H9 (cell line): ENCODE measurements at places on chromosomes 1 and 21. TPM values are rescaled to one million over a fixed set of nuclear protein-coding genes. Genes with fewer than 3 reads are reported as not detected.

- no peak for DNase-seq
These were observed 30.2 kb downstream of the ABCA4 start for GRCh38 chr1:94090761-94091160.

Gene SPRR4
- total RNA-seq = not detected in 2 replicates

- peak; percentile 47 for DNase-seq
These were observed 522 bp downstream of the TMEM59 start for GRCh38 chr1:54052431-54052933.

GRCh38 chr21:35748678-35749314, 311.5 kb downstream of the SETD4 start:
- DNase-seq = no peak

GRCh38 chr1:167984886-167985489, 48.1 kb upstream of the MPC2 start:
- DNase-seq = no peak

Gene SLC45A3
- total RNA-seq = 16.7 TPM in 2 replicates

Gene OR2M4
- not detected in 2 replicates for total RNA-seq

GRCh38 chr21:38777015-38777414, 28.7 kb upstream of the ETS2 start:
- no peak for DNase-seq

Gene HSD3B2
- not detected in 2 replicates for total RNA-seq

- DNase-seq = no peak
These were observed 41.0 kb downstream of the NENF start for GRCh38 chr1:212473729-212474128.

DNA sequence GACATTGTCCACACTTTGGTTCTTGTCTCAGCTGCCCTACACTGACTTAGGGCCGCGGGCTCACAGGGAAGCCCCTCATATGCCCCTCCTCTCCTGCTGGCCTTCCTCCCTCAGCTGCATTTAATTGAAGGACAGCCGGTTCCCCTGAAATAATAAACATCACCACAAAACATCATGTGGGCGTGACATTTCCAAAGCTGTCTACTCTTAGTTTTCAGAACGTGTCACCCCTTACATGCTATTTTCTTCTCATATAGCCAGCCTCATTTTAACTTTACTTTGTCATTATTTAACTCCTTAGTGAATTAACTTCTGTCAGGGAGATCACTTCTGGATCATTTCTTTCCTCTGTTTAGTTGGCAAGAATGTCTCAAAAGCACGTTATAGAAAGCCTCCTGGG, 103.2 kb downstream of the COLGALT2 start:
- no peak for DNase-seq

- DNase-seq = peak; percentile 56
These were observed 54.5 kb upstream of the ATP2B4 start for GRCh38 chr1:203572134-203572625.

GRCh38 chr1:54520631-54521321, 27.3 kb upstream of the ACOT11 start:
- no peak for DNase-seq

- no peak for DNase-seq
These were observed 171.3 kb downstream of the HHAT start for GRCh38 chr1:210499956-210500355.

GRCh38 chr1:220410611-220411010, 117.3 kb upstream of the MARK1 start:
- DNase-seq = no peak

DNA sequence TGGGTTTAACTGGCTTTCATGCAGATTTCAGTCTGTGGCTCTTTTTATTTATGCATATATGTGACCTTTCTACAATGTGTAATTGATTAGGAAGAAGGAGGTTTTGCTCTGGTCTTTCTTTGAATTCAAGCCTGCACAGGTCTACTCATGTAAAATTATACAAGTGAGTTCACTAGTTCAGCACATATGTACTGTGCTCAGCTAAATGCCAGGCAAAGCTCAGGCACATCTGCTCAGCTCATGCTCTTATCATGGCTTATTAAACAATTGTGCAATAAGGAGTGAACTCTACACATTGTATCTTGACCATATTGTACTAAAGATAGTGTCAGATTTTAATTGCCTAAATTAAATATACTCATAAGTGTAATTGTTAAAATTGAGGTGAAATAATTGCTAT, 378.4 kb downstream of the ADGRL2 start:
- DNase-seq = no peak

DNA sequence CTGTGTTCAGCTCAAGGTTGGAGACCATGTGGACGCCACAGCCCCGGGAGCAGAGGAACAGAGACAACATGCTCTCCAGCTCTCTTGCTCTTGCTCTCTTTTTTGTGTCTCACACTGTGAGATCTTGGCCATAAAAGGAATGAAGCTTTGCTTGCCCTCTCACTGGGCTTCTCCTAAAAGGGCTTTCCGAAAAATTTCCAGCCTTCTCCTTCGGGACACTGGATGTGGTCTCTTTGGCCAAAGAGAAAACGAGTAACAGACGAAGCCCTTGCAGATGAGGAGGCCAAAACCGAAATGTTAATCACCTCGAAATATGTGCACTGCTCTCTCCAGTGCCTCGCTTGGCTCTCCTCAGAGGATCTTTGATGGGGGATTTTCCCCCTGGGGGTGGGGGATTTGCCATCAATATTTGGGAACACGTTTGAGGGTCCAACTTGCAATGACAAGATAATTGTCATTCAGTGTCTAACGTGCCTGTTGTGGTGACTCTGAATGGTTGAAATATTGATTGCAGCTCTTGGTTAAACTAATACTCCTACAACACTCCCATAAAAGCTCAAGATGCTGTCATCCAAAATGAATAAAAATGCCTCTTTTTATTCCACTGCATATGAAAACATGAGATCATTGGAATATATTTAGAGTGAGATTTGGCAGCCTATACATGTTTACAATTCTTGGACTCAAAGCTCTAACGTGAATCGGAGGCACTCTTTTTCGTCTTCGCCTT, 68.6 kb upstream of the ANGPTL1 start:
- DNase-seq = no peak

GRCh38 chr21:45844181-45844580, 137.4 kb upstream of the COL6A1 start:
- DNase-seq = peak; percentile 19

Gene PRDX6
- 533 and 541 TPM in 2 replicates for total RNA-seq

Gene DR1
- total RNA-seq = 87.3 TPM in 2 replicates

Gene CHRNB2
- total RNA-seq = 1.8 and 1.9 TPM in 2 replicates

Gene BRDT
- total RNA-seq = 0.15 TPM in 2 replicates

Gene PRAMEF27
- not detected in 2 replicates for total RNA-seq

- DNase-seq = no peak
These were observed 49.7 kb upstream of the RGS2 start for GRCh38 chr1:192759104-192759503.
